ENCODE measurements at places on chromosomes 11 and 22. TPM values are rescaled to one million over a fixed set of nuclear protein-coding genes. Genes with fewer than 3 reads are reported as not detected.

The VWA5A gene
- 4.7 TPM for total RNA-seq

The CDC42BPG gene
- total RNA-seq: under 0.01 TPM

DNA sequence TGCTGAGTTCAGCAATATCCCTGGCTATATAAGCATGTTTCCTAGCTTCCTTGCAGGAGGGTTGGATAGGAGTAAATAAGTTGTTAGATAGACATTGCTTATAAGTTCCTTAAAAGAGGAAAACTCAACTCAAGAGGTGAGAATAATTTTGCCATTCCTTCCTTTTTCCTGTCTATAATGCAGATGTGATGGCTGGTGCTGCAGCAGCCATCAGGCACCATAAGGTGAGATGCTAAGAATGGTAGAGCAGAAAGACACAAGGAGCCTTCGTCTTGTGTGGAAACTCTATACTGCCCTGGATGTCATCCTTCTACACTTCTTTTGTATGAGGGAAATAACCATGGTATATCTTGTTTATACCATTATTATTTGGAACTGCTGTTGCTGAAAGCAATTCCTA is 74.5 kb upstream of the GRK3 start:
- no peaks in the 10 kb centered on the region for H3K27me3 ChIP-seq
- H3K4me3 ChIP-seq: no peak overlapping the region
- H3K27ac ChIP-seq: no peak overlapping the region
- peaks cover 10% of the 10 kb centered on the region for H3K36me3 ChIP-seq

DNA sequence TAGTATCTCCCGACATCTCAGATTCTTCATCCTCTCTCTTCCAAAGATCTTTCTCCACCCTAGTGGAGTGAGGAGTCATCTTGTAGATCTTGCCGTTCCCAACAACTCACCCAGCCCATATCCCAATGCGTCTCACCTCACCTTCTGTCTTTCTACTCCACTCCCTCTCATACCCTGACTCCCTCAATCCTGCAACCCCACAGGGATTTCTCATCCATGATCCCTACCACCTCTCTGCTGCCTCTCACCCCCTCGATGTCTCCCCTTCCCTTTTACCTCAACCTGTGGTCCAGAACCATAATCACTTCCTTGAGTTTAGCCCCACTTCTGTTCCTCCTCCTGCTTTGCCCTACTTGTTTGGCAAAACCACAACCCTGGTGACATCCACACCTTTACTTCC is 41.7 kb downstream of the OTOG start:
- H3K27ac ChIP-seq: no peak overlapping the region
- peaks cover 3% of the 10 kb centered on the region for H3K27me3 ChIP-seq
- no peak for DNase-seq
- H3K4me3 ChIP-seq: no peak overlapping the region

The EIF1AD gene
- 62.6 TPM for total RNA-seq

DNA sequence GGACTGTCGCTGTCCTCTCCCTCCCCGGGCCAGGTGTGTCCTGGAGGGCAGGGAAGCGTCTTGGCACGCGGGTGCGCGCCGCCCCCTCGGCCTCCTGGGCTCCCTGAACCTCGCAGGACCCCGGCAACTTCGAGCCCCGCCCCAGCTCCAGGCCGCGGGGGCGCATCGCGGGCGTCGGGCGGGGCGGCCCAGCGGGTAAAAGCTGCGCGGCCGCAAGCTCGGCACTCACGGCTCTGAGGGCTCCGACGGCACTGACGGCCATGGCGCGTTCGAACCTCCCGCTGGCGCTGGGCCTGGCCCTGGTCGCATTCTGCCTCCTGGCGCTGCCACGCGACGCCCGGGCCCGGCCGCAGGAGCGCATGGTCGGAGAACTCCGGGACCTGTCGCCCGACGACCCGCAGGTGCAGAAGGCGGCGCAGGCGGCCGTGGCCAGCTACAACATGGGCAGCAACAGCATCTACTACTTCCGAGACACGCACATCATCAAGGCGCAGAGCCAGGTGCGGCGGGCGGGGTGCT is at the start of gene CST6:
TSS of gene CST6 (plus strand) at position 224 of the 519 bp plus-strand sequence. CDS start at position 261, 37 bp downstream.
- no peak within 1 kb of the TSS for H3K4me3 ChIP-seq
- peaks cover 13% of the 10 kb centered on the region for H3K27me3 ChIP-seq
- H3K27ac ChIP-seq: no peak within 1 kb of the TSS

The MRPL11 gene
- 39.2 TPM for total RNA-seq

DNA sequence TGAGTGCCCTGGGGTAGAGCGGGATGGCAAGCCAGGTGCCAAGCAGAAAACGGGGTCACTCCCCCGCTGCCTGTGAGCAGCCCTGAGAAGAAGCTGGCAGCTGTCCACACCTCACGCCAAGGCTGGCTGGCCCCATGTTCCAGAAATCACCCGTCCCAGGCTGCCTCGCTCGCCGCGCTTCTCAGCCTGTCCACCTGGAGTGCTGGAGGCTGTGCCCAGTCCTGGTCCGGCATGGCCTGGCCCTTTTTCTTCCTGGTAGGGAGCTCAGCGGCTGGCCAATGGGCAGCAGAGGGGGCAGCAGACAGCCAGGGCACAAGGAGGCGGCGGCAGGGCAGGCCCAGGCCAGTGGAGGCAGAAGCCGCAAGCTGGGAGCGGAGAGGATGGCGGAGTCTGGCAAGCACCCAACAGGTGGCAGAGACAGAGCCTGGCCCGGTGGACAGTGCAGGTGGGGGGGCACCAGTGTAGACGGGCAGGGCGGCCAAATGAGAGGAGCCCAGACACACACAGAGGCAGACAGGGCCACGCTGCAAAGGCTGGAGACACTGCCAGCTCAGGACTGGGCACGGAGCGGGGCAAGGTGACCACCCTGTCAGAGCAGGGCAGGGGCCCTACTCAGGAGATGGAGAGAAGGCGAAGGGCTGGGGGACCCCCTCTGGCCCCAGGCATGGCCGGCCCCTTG is 37.2 kb upstream of the TH start:
- H3K27me3 ChIP-seq: peaks cover 27% of the 10 kb centered on the region
- no peaks in the 10 kb centered on the region for H3K4me1 ChIP-seq
- no peak for DNase-seq
- H3K27ac ChIP-seq: no peak overlapping the region
- no peak overlapping the region for H3K4me3 ChIP-seq
- no peaks in the 10 kb centered on the region for H3K36me3 ChIP-seq

- DNase-seq: no peak
- H3K4me1 ChIP-seq: peaks cover 14% of the 10 kb centered on the region
- no peaks in the 10 kb centered on the region for H3K27me3 ChIP-seq
- no peaks in the 10 kb centered on the region for H3K36me3 ChIP-seq
- H3K27ac ChIP-seq: no peak overlapping the region
Measured at GRCh38 chr11:120208001-120208441, 2.8 kb upstream of the OAF start.

GRCh38 chr11:108609682-108610081 is 16.1 kb upstream of the EXPH5 start:
- H3K27me3 ChIP-seq: peaks cover 2% of the 10 kb centered on the region
- no peaks in the 10 kb centered on the region for H3K4me1 ChIP-seq
- H3K36me3 ChIP-seq: no peaks in the 10 kb centered on the region
- no peak overlapping the region for H3K27ac ChIP-seq
- no peak overlapping the region for H3K4me3 ChIP-seq
- DNase-seq: peak; percentile 35

The SCGB2A2 gene
- total RNA-seq: not detected

GRCh38 chr11:1843796-1844195 is 5.0 kb downstream of the TNNI2 start:
- DNase-seq: no peak
- H3K27me3 ChIP-seq: peaks cover 42% of the 10 kb centered on the region
- H3K4me3 ChIP-seq: no peak overlapping the region
- no peaks in the 10 kb centered on the region for H3K4me1 ChIP-seq
- H3K36me3 ChIP-seq: no peaks in the 10 kb centered on the region

- H3K36me3 ChIP-seq: no peaks in the 10 kb centered on the region
- H3K4me1 ChIP-seq: no peaks in the 10 kb centered on the region
- no peaks in the 10 kb centered on the region for H3K27me3 ChIP-seq
- no peak overlapping the region for H3K27ac ChIP-seq
Measured at GRCh38 chr11:116043857-116044256, 539.6 kb upstream of the CADM1 start.

The FGF3 gene
- not detected for total RNA-seq

- no peak overlapping the region for H3K4me3 ChIP-seq
- no peak overlapping the region for H3K27ac ChIP-seq
- peaks cover 8% of the 10 kb centered on the region for H3K4me1 ChIP-seq
- H3K27me3 ChIP-seq: no peaks in the 10 kb centered on the region
- DNase-seq: no peak
Measured at GRCh38 chr11:102426000-102426399, 26.6 kb downstream of the TMEM123 start.

The APOL1 gene
- 0.56 TPM for total RNA-seq

DNA sequence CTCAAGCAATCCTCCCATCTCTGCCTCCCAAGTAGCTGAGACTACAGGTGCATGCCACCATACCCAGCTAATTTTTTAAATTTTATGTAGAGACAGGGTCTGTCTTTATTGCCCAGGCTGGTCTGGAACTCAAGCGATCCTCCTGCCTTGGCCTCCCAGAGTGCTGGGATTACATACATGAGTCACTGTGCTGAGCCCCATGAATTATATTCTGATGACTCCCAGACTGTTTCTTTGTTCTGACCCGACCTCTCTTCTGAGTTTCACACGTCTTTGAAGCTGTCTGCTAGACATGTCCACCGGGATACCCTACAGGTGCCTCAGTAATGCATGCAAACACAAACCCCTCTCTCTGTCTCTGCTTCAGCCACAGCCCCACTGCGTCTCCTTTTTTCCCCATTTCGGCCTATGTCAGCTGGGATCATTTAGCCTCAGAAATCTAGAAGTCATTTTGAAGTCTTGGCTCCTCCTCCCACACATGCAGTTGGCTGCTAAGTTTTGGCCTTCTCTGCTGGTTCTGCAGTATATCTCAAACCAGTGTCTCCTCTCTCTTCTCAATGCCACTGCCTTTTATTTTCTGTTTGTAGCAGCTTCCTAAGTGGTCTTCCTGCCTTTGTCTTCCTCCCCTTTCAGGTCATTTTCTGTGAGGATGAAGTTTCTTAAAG is 4.8 kb downstream of the VPS26B start:
- no peak overlapping the region for H3K27ac ChIP-seq
- peaks cover 2% of the 10 kb centered on the region for H3K4me1 ChIP-seq
- no peak for DNase-seq
- H3K27me3 ChIP-seq: no peaks in the 10 kb centered on the region
- H3K36me3 ChIP-seq: peaks cover 2% of the 10 kb centered on the region
- H3K4me3 ChIP-seq: no peak overlapping the region

The AMBRA1 gene
- 16.7 TPM for total RNA-seq

- no peak overlapping the region for H3K4me3 ChIP-seq
- peaks cover 18% of the 10 kb centered on the region for H3K27me3 ChIP-seq
- no peak overlapping the region for H3K27ac ChIP-seq
- DNase-seq: no peak
Measured at GRCh38 chr22:20204311-20204710, 53.5 kb upstream of the CCDC188 start.

DNA sequence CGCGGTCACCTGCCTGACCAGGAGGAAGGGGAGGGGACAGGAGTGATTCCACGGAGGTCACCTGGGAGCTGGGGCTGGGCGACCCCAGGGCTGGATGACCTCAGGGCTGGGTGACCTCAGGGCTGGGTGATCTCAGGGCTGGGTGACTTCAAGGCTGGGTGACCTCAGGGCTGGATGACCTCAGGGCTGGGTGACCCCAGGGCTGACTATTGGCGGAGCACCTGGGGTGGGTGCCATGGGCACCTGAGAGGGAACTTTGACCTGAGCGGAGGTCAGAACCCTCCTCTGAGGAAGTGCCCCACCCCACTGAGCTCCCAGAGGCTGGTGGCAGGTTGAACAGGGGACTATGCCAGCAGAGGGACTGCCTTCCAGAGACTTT is 11.8 kb upstream of the MPPED1 start:
- no peak for DNase-seq
- no peak overlapping the region for H3K27ac ChIP-seq
- no peaks in the 10 kb centered on the region for H3K36me3 ChIP-seq
- H3K4me1 ChIP-seq: no peaks in the 10 kb centered on the region
- peaks cover 6% of the 10 kb centered on the region for H3K27me3 ChIP-seq
- no peak overlapping the region for H3K4me3 ChIP-seq

- H3K36me3 ChIP-seq: peaks cover 9% of the 10 kb centered on the region
- no peaks in the 10 kb centered on the region for H3K27me3 ChIP-seq
- DNase-seq: no peak
- 0 out of 2 replicates have a peak, but pooled peaks cover 2% of the 10 kb centered on the region for H3K4me1 ChIP-seq
Measured at GRCh38 chr11:9838229-9838628, 174.4 kb downstream of the SWAP70 start.

The GAS2 gene
- 1.9 TPM for total RNA-seq

The PAMR1 gene
- 65.5 TPM for total RNA-seq

The OR51B2 gene
- total RNA-seq: not detected

The CFAP68 gene
- 10.2 TPM for total RNA-seq

The OR2AG2 gene
- total RNA-seq: 0.28 TPM

The TMEM191B gene
- total RNA-seq: 0.28 TPM

- no peak overlapping the region for H3K4me3 ChIP-seq
- no peak for DNase-seq
- H3K4me1 ChIP-seq: no peaks in the 10 kb centered on the region
- H3K36me3 ChIP-seq: no peaks in the 10 kb centered on the region
- H3K27ac ChIP-seq: no peak overlapping the region
Measured at GRCh38 chr11:132960273-132961078, 571.8 kb downstream of the OPCML start.

DNA sequence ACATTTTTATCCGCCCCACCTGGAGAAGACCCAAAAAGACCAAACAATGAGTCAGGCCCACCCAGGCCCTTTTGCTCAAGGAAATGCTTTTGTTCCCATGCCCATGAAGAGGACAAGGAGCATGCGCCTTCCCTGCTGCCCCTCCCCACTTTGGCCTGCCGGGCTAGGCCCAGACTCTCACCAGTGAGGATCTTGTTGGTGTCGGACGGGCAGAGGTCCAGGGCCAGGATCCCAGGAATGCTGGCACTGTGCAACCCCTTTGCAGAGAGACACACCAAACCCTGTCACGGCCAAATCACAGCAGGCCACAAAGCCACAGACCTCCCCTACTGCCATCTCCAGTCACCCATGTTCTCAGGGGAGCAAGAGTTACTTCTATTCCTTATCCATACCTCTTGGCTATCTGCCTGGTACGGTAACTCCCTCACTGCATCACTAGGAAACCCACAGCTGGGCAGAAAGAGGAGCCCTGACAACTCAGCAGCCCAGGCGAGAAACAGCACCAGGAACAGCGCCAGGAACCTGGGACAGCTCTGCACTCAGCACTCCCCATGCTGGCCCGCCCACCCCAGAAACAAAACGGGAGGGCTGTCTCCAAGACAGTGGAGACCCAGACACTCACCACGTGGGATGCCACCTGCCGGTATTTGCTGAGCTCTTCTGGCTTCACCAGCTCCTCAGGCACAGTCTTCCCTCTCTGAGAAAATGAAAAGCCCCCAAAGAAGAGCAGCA is 5.5 kb downstream of the PRPF19 start:
- no peak for DNase-seq
- no peaks in the 10 kb centered on the region for H3K27me3 ChIP-seq
- no peak overlapping the region for H3K4me3 ChIP-seq
- H3K4me1 ChIP-seq: peaks cover 3% of the 10 kb centered on the region

The MS4A3 gene
- total RNA-seq: not detected

The AIFM3 gene
- 0.18 TPM for total RNA-seq

GRCh38 chr11:36374726-36375125 is 78.6 kb downstream of the PRR5L start:
- no peak overlapping the region for H3K27ac ChIP-seq
- H3K4me1 ChIP-seq: peaks cover 4% of the 10 kb centered on the region
- H3K36me3 ChIP-seq: no peaks in the 10 kb centered on the region

GRCh38 chr11:79697905-79698304 is 257.1 kb upstream of the TENM4 start:
- H3K27me3 ChIP-seq: no peaks in the 10 kb centered on the region
- no peaks in the 10 kb centered on the region for H3K36me3 ChIP-seq
- DNase-seq: no peak
- no peaks in the 10 kb centered on the region for H3K4me1 ChIP-seq
- no peak overlapping the region for H3K4me3 ChIP-seq
- H3K27ac ChIP-seq: no peak overlapping the region

Measured in IMR-90 (cell line).